ENCODE measurements at places on chromosomes 3 and 15. TPM values are rescaled to one million over a fixed set of nuclear protein-coding genes. Genes with fewer than 3 reads are reported as not detected.

LMCD1 gene
- 7.0 TPM for total RNA-seq

GP9 gene
- 1.2 TPM for total RNA-seq

LRRC34 gene
- not detected for total RNA-seq

UNC13C gene
- total RNA-seq, result not detected

MAPKBP1 gene
- 16.0 TPM for total RNA-seq

FAM162A gene
- total RNA-seq, result 81.5 TPM

PFKFB4 gene
- total RNA-seq, result 6.2 TPM

INO80 gene
- total RNA-seq, result 30.8 TPM

APPL1 gene
- 12.7 TPM for total RNA-seq

- no peak overlapping the region for H3K27ac ChIP-seq
- H3K4me1 ChIP-seq, result no peaks in the 10 kb centered on the region
- no peaks in the 10 kb centered on the region for H3K36me3 ChIP-seq
- no peak overlapping the region for H3K4me3 ChIP-seq
- DNase-seq, result no peak
These were observed 24.0 kb downstream of the PSTPIP1 start for GRCh38 chr15:77018796-77019505.

DNA sequence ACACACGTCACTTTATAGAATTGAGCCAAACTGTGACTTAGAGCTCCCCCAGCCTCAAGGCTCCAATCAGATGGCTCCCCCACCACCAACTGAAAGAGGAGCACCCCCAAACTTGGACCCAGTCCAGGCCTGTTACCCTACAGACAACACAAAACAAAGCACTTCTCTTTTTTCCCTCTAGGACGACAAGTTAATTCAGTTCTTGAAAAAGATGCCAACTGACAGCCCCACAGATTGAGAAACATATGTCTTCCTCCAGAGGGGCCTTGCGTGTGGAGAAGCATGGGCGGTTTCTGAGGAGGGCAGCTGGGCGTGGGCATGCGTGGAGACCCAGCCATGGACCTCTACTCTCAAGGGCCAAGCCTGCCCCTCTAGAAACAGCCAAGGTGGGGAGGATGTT is 229.5 kb downstream of the SHQ1 start:
- no peaks in the 10 kb centered on the region for H3K27me3 ChIP-seq
- no peaks in the 10 kb centered on the region for H3K4me1 ChIP-seq

DNA sequence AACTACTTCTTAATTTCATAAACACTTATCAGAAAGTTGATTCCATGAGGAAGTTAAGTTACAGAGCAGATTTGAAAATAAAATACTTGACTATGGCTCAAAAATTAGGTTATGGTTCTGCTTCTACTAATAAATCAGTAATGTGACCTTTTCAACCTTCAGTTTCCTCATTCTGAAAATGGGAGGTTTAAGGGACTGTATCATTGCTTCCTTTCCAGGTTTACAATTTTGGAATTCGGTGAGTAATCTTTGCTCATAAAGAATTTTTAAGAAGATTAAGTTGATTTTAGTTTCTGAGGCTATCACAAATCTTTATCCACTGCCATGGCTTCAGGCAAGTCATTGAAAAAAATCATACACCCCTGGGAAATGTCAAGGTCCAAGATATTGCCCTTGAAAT is 1061.2 kb downstream of the DIPK2A start:
- H3K36me3 ChIP-seq, result no peaks in the 10 kb centered on the region
- H3K4me1 ChIP-seq, result no peaks in the 10 kb centered on the region
- H3K4me3 ChIP-seq, result no peak overlapping the region

DNA sequence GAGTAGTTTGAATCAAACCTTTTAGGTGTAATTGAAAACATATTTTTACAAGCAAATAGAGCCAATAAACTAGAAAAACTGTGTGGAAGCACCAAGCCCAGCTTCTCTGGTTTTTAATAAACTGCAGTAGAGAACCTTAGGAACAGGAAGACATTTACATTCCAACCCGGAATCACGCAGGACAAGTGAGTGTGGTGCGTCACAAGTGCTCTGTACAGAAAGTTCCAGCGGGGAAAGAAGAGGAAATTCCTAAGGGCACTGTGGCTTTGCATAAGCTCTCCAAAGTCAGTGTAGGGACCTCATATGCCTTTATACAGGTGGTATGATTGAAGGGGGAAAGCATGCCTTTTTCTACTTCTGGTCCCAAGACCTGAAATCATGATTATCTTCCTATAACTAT is 21.6 kb downstream of the COL8A1 start:
- no peak for DNase-seq
- no peak overlapping the region for H3K4me3 ChIP-seq
- H3K27me3 ChIP-seq, result no peaks in the 10 kb centered on the region
- no peak overlapping the region for H3K27ac ChIP-seq
- H3K36me3 ChIP-seq, result no peaks in the 10 kb centered on the region
- H3K4me1 ChIP-seq, result no peaks in the 10 kb centered on the region

GRCh38 chr15:63395730-63396151 is 14.1 kb upstream of the CA12 start:
- no peak for DNase-seq
- no peak overlapping the region for H3K4me3 ChIP-seq
- H3K27me3 ChIP-seq, result no peaks in the 10 kb centered on the region
- H3K27ac ChIP-seq, result peak overlapping the region; percentile 67
- H3K36me3 ChIP-seq, result no peaks in the 10 kb centered on the region

DNA sequence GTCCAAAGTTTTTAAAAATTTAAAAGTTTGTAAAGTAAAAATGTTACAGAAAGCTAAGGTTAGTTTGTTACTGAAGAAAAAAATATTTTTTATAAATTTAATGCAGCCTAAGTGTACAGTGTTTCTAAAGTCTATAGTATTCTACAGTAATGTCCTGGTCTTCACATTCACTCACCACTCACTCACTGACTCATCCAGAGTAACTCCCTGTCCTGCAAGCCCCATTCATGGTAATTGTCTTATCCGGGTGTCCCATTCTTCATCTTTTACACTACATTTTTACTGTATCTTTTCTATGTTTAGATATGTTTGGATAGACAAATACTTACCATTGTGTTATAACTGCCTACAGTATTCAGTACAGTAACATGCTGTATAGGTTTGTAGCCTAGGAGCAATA is 36.7 kb upstream of the ATP10A start:
- H3K27me3 ChIP-seq, result no peaks in the 10 kb centered on the region
- no peak overlapping the region for H3K27ac ChIP-seq

DNA sequence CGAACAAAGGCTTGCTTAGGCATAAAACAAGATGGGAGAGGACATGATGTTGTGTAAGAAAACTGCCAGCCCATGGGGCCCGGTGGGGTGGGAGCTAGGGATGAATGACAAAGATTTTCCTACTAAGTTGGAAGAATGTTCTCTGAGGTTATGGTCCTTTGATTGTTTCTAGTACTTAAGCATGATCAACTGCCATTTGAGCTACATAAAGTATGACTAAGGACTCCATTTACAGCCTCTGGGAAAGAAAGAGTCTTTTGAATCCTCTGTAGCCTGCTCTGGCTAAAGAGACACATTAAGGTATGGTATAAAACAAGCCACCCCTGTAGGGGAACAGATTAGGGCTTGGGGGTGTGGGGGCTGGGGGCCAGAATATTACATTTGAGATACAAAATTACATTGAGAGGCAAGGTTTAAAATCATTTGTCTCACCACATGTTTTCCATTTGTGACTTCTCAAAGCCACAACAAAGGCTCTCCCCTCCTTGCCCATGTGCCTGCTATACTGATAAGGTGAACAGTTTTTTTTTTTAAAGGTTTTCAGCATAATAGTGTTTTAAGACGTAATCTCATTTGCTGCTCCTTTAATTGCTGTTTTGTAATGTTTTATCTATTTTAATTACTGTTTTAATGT is 323.4 kb downstream of the CHST2 start:
- peaks cover 12% of the 10 kb centered on the region for H3K4me1 ChIP-seq
- no peak for DNase-seq
- H3K27ac ChIP-seq, result peak overlapping the region; percentile 55
- H3K27me3 ChIP-seq, result no peaks in the 10 kb centered on the region

GRCh38 chr3:151012753-151013152 is 40.2 kb upstream of the CLRN1 start:
- H3K36me3 ChIP-seq, result no peaks in the 10 kb centered on the region
- no peak overlapping the region for H3K27ac ChIP-seq
- no peaks in the 10 kb centered on the region for H3K4me1 ChIP-seq
- DNase-seq, result no peak

- DNase-seq, result no peak
- no peak overlapping the region for H3K27ac ChIP-seq
- no peaks in the 10 kb centered on the region for H3K27me3 ChIP-seq
- H3K4me3 ChIP-seq, result no peak overlapping the region
- H3K36me3 ChIP-seq, result no peaks in the 10 kb centered on the region
These were observed 590.8 kb downstream of the FOXP1 start for GRCh38 chr3:70992562-70993204.

- no peaks in the 10 kb centered on the region for H3K4me1 ChIP-seq
- H3K27me3 ChIP-seq, result no peaks in the 10 kb centered on the region
- no peak overlapping the region for H3K4me3 ChIP-seq
- no peak overlapping the region for H3K27ac ChIP-seq
- DNase-seq, result no peak
These were observed 103.5 kb downstream of the CHSY1 start for GRCh38 chr15:101148166-101148880.

GRCh38 chr15:51382787-51383186 is 41.3 kb downstream of the GLDN start:
- H3K4me3 ChIP-seq, result no peak overlapping the region
- peaks cover 4% of the 10 kb centered on the region for H3K27me3 ChIP-seq
- H3K36me3 ChIP-seq, result no peaks in the 10 kb centered on the region

DNA sequence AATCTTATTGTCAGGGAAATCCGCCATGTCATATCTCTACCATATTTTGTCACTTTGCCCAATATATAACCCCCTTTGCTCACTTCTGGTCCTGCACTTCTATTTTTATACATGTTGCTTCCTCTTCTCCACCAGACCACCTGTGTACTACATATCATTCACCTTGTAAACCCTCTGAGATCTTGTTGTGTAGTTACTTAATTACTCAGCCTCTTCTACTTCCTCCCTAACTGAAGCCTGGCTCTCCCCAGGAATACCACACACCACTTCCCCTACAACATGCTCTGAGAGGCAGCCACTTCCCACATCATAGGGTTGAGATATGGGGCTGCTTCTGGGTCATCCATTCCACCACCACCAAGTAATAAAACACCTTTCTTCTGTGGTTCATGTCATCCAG is 10.0 kb downstream of the HEXA start:
- H3K4me3 ChIP-seq, result no peak overlapping the region
- H3K27me3 ChIP-seq, result no peaks in the 10 kb centered on the region
- peak; percentile 18 for DNase-seq
- no peaks in the 10 kb centered on the region for H3K36me3 ChIP-seq

DNA sequence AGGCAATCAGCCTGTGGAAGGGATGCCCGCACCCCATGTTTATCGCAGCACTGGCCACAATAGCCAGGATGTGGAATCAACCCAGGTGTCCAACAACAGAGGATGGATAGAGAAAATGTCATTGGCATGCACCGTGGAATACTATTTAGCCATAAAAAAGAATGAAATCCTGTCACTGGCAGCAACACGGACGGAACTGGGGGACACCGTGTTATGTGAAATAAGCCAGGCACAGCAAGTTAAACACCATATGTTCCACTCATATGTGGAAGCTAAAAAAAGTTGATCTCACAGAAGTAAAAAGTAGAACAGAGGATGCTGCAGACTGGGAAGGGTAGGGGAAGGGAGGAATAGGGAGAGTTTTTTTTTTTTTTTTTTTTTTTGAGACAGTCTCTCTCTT is 15.6 kb downstream of the MELTF start:
- H3K4me3 ChIP-seq, result no peak overlapping the region
- no peak overlapping the region for H3K27ac ChIP-seq
- no peaks in the 10 kb centered on the region for H3K27me3 ChIP-seq
- H3K4me1 ChIP-seq, result no peaks in the 10 kb centered on the region
- DNase-seq, result no peak
- H3K36me3 ChIP-seq, result no peaks in the 10 kb centered on the region

DNA sequence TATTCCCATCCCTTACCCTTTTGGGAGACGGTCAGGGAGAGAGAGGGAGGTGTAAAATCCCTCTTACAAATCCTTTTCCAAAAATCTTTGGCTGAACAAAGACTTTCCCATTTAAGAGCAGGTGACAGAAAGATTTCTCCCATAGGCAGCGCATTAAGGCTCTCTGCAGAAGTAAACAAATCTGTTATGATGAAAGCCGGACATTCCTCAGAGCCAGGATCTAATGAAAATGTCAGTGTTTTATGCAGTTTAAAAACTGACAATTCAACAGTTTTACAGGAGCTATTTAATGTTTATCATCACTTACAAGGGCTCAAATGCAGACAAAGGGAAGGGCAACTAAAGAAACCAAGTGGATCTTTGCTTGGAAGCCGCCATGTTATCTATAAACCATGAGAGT is 108.3 kb upstream of the WNT5A start:
- no peak for DNase-seq
- no peak overlapping the region for H3K4me3 ChIP-seq
- peak overlapping the region; percentile 29 for H3K27ac ChIP-seq
- H3K36me3 ChIP-seq, result no peaks in the 10 kb centered on the region
- no peaks in the 10 kb centered on the region for H3K4me1 ChIP-seq

- DNase-seq, result no peak
These were observed 12.9 kb upstream of the DCBLD2 start for GRCh38 chr3:98914210-98915080.

- H3K36me3 ChIP-seq, result no peaks in the 10 kb centered on the region
- no peak overlapping the region for H3K27ac ChIP-seq
- no peak for DNase-seq
- peaks cover 7% of the 10 kb centered on the region for H3K27me3 ChIP-seq
- H3K4me3 ChIP-seq, result no peak overlapping the region
These were observed 49.2 kb downstream of the LRRK1 start for GRCh38 chr15:100968050-100968966.

GRCh38 chr3:182585532-182586150 is 207.7 kb upstream of the ATP11B start:
- H3K27me3 ChIP-seq, result no peaks in the 10 kb centered on the region
- no peaks in the 10 kb centered on the region for H3K36me3 ChIP-seq
- DNase-seq, result no peak
- H3K27ac ChIP-seq, result peak overlapping the region; percentile 59
- peaks cover 3% of the 10 kb centered on the region for H3K4me1 ChIP-seq

DNA sequence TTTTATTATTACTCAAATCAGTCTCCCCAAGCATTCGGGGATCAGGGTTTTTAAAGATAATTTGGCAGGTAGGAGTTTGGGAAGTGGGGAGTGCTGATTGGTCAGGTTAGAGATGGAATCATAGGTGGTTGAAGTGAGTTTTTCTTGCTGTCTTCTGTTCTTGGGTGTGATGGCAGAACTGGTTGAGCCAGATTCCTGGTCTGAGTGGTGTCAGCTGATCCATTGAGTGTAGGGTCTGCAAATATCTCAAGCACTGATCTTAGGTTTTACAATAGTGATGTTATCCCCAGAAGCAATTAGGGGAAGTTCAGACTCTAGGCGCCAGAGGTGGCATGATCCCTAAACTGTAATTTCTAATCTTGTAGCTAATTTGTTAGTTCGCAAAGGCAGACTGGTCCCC is 20.6 kb upstream of the TRANK1 start:
- H3K4me3 ChIP-seq, result no peak overlapping the region
- no peaks in the 10 kb centered on the region for H3K36me3 ChIP-seq
- H3K27ac ChIP-seq, result no peak overlapping the region

Measured in transverse colon (tissue), 4 donors.